Occipital lobe (tissue), 3 donors: ENCODE measurements at places on chromosomes 6 and 20. TPM values are rescaled to one million over a fixed set of nuclear protein-coding genes. Genes with fewer than 3 reads are reported as not detected.

Gene SLC25A27
- total RNA-seq: 30.7 TPM

Gene SRMS
- total RNA-seq: not detected

Gene LPA
- 1.4 TPM for total RNA-seq

Gene LRRC73
- 2.7 TPM for total RNA-seq

Gene PRRT1
- total RNA-seq: 0.78 TPM

Gene ID4
- total RNA-seq: 132 TPM

Gene MOXD1
- total RNA-seq: 18.6 TPM

Gene SMIM26
- total RNA-seq: 76.3 TPM

Gene ECT2L
- 0.31 TPM for total RNA-seq

Gene EPB41L1
- total RNA-seq: 82.2 TPM

Gene EEF1A2
- total RNA-seq: 214 TPM

Gene EFCAB8
- total RNA-seq: not detected

Gene IP6K3
- not detected for total RNA-seq

Gene EPPIN
- not detected for total RNA-seq

Gene RSPH4A
- total RNA-seq: 2.7 TPM

Gene USP49
- total RNA-seq: 12.5 TPM

Gene GPSM3
- 0.78 TPM for total RNA-seq

Gene OR2H1
- total RNA-seq: not detected

Gene KIF6
- total RNA-seq: 3.3 TPM

Gene GRM1
- 22.3 TPM for total RNA-seq

Gene CLPSL1
- total RNA-seq: not detected

Gene SLCO4A1
- total RNA-seq: 1.6 TPM

Gene RAB44
- total RNA-seq: not detected

Gene CLVS2
- 56.1 TPM for total RNA-seq

Gene TCF15
- total RNA-seq: 0.47 TPM

Gene GHRH
- not detected for total RNA-seq

Gene EPM2A
- 18.6 TPM for total RNA-seq

Gene SLC32A1
- 6.4 TPM for total RNA-seq

Gene NR2E1
- 9.8 TPM for total RNA-seq

Gene TMEM244
- total RNA-seq: 1.4 TPM

Gene DNAH8
- total RNA-seq: under 0.01 TPM

Gene MAN1A1
- total RNA-seq: 24.0 TPM
